ENCODE measurements at places on chromosomes 3 and 15.
A peak's percentile ranks its signal among the peaks of the same experiment; 100 is the strongest.

- no peak for DNase-seq
Measured at GRCh38 chr15:99425657-99426301, 140.0 kb upstream of the MEF2A start.

DNA sequence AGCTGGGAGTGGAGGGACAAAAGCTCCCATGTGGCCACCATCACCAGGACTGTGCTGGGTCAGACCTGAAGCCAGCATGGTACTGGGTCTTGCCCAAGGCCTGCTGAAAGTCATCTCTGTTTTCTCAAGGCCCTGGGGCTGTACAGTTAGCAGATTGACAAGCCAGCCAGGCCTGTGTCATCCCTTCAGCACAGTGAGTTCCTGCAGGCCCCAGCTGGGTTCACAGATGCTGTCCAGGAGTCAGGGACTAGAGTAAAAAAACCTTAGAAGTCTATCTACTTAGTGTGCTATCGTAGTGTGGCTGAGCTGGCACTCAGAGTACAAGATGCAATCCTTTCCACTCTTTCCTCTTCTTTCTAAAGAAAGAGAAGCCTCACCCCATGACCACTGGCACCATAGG lies 246.0 kb upstream of the NAALADL2 start:
- no peak for DNase-seq

- DNase-seq, result no peak
Measured at GRCh38 chr3:86880066-86880465, 110.9 kb downstream of the VGLL3 start.

DNA sequence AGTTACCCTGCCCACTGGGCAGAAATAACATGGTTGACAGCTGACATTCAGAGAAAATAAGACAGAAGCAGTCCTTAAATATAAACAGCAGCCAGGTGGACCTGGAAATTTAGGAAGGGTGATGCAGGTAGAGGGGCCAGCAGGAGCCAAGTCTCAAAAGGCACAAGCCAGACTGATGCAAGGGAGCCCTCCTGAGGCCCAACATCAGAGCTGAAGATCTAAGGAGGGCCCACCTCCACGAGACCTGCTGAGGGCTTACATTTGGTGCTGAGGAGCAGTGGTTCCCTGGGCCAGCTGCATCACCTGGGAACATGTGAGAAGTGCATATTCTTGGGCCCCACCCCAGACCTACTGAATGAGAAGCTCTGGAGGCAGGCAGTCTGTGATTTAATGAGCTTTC lies 105.5 kb upstream of the TRIM42 start:
- no peak for DNase-seq

DNA sequence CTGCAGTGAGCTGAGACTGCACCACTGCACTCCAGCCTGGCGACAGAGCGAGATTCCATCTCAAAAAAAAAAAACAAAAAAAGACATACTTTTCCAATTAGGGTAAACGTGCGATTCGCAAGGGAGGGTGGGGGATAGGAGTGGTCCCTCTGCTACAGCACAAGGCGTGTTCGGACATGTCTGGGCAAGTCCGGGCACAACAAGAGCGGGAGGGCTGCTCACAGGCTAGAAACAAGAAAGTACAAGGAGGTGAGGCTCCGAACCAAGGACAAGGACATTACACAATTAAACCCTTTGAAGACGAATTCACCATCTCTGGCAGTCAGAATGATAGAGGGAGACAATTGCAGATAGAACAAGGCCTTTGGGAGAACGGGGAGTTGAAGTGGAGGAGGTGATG lies 32.2 kb upstream of the BCL2A1 start:
- peak; percentile 32 for DNase-seq
